ENCODE measurements at places on chromosomes 5 and 9.

- peak; percentile 83 for DNase-seq
These were observed 165.3 kb downstream of the BNC2 start for GRCh38 chr9:16705111-16705604.

DNA sequence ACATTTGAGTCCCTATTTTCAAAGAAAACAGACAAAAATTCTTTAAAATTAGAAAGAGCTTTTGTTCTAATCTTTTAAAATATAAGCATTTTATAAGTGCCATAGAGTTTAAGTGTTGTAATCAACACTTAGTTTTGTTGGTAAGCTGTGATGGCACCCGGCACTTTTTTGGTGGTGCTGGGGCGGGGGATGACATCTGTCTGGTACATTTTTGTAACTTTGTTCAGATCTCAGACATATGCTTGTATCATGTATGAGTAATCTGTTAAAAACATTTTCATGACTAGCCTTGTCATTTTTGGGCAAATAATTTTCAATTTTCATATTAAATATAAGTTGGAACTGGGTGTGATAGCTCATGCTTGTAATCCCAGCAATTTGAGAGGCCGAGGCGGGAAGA is 51.7 kb downstream of the UBAP1 start:
- DNase-seq, result no peak

- no peak for DNase-seq
These were observed 20.6 kb downstream of the FAM240B start for GRCh38 chr9:38699337-38699736.

DNA sequence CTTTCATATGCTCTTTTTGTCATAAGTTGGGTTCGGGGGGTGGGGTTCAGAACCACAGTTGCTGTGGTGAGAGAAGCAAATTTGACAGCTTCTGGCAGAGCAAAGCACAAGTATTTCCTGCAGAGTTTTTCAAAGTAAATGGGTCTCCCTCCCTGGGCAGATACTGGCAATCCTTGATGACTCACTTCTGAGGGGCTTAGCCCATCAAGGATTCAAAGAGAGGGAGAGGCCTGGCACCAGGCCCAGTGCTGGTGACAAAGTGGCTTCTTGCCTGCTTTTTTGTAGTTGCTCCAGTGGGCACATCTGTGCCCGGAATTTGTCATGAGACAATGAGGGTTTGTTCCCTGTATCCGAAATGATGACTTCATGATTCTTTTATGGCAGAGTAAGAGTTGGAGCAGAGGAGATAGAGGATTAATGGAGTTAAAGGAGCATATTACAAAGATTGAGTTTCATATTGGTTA is 46.6 kb upstream of the TNC start:
- DNase-seq, result peak; percentile 45

- DNase-seq, result no peak
These were observed 88.5 kb downstream of the FAM174A start for GRCh38 chr5:100623719-100624118.

GRCh38 chr5:78627766-78628165 is 20.8 kb downstream of the LHFPL2 start:
- no peak for DNase-seq

GRCh38 chr5:103452666-103453065 is 109.9 kb downstream of the NUDT12 start:
- DNase-seq, result no peak

DNA sequence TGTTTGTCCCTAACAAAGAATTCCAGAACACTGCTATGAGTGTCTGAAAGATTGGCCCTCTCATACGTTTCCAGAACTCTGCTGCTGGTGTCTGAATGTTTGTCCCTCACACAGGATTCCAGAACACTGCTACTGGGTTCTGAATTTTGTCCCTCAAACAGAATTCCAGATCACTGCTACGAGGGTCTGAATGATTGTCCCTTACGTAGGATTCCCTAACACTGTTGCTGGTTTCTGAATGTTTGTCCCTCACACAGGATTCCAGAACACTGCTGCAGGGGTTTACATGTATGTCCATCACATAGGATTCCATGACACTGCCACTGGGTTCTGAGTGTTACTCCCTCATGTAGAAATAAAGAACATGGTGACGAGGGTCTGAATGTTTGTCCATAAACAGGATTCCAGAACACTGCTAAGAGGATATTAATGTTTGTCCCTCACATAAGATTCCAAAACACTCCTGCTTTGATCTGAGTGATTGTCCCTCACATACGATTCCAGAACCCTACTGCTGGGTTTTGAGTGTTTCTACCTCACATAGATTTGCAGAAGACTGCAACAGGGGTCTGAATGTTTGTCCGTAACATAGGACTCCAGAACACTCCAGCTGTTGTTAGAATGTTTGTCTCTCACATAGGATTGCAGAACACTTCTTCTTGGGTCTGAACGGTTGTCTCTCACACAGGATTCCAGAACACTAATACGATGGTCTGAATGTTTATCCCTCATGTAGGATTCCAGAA is 214.4 kb downstream of the FOXD4L6 start:
- no peak for DNase-seq

DNA sequence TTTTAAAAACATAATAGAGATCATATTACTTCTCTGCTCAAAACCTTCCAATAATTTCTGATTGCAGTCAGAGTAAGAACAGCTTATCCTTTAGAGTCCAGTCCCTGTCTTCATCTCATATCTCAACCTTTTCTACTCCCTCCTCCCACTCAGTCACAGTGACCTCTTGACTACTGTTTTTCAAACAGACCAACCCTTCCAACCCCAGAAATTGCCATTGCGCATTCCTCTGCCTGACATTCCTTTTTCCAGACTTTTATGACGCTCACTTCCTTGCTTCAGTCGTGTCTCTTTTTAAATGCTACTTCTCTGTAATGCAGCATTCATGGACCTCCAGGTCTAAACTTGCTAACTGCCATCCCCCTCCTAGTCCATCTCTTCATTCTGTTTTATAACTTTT is 800.5 kb downstream of the BRINP1 start:
- DNase-seq, result no peak

GRCh38 chr9:128055344-128056040 is 11.6 kb downstream of the NAIF1 start:
- DNase-seq, result no peak

DNA sequence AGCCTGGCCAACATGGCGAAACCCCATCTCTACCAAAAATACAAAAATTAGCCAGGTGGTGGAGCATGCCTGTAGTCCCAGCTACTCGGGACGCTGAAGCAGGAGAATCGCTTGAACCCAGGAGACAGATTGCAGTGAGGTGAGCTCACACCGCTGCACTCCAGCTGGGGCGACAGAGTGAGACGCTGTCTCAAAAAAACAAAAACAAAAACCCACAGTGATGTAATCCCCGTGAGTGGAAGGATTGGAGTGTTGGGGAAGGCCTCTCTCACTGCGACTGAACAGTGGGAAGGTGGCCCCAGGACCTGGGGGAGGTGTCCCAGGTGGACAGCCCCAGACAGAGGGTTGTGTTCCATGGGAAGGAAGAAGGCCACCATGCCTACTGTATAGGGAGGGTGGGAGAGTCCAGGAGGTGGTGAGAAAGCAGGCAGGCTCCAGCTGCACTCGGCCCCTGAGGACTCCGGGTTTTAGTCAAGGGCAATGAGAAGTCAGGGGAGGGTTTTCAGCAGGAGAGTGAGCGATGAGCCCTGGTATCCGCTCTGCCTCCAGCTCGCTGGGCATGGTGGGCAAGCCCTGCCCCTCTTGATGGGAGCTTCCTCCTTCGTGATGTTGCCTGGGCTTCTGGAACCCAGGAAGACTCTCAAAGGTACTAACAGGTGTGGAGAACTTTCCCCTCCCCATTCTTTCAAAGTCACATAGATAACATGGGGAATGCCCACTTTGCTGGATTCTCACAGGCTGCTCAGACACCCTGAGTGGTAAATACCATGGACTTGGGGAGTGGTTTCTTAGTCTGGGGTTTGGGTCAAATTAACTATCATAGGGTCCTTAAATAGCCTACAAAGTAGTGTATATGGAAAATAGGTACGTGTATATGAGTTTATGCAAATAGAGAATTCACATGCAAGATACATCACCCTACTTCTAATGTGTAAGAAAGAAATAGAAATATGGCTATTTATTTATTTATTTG is 74.7 kb downstream of the PPARGC1B start:
- DNase-seq, result no peak

DNA sequence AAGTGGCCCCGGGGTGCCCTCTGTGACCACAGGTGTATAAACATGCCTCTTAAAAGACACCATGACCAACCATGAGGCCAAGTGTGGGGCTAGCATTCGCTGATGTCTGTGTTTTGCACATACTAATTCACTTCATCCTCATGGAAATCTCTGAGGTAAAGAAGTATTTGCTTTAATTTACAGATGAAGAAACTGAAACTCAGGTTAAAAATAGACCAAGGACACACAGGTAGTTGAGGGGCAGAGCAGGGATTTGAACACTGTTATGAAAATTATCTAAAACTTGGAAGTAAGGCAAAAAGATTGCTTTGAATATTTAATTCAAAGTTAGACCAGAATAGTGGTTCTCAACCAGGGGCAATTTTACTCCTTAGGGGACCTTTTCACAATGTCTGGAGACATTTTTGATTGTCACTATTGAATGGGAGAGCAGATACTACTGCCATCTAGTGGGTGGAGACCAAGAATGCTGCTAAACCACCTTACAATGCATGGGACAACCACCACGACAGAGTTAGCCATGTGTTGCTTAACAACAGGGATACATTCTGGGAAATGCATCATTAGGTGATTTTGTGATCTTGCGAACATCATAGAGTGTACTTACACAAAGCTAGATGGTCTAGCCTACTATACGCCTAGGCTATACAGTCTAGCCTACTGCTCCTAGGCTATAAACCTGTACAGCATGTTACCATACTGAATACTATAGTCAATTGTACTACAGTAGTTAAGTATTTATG is 8.0 kb upstream of the FXN start:
- peak; percentile 66 for DNase-seq

DNA sequence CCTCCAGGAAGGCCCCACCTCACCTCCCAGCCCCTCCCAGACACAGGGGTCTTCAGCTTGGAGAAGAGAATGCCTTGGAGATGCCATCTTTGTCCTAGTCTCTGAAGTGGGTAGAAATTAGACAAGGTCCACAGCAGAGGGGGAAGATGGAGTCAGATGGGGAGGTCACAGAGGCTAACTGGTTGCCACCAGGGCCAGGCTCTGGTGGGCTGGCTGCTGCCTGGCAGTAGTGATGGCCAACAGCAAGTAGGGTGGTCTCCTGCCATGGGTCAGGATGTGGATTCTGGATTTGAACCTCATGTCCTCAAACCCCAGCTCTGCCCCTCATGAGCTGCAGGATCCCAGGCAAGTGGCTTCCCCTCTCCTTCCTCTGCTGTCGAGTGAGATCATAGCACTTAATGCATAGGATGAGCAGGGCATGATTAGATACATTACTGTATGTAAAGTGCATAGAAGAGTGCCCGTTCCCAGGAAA is 38.7 kb upstream of the NEK6 start:
- no peak for DNase-seq

Measured in SW 1271 (cell line).